ENCODE measurements at places on chromosomes 13 and 19. TPM values are rescaled to one million over a fixed set of nuclear protein-coding genes. Genes with fewer than 3 reads are reported as not detected.

DNA sequence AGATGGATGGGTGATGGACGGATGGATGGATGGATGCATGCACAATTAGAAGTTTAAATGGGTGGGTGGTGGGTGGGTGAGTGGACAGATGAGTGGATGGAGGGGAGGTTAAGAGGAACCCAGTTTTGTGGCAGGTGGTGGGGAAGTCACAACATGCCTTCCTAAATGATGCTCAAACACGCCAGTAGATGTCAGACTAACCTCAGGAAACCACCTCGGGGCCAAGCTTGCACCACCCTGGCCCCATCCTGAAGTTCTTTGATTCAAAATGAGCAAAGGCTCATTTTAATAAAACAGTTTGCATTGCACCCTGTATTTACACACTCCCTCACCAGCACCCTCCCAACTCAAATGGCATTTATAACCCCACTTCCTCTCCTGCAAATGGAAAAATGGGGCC lies 91.4 kb upstream of the CACNA1A start:
- peak; percentile 79 for DNase-seq

- DNase-seq, result peak; percentile 54
These were observed 8.3 kb upstream of the SHISA7 start for GRCh38 chr19:55451163-55451964.

DNA sequence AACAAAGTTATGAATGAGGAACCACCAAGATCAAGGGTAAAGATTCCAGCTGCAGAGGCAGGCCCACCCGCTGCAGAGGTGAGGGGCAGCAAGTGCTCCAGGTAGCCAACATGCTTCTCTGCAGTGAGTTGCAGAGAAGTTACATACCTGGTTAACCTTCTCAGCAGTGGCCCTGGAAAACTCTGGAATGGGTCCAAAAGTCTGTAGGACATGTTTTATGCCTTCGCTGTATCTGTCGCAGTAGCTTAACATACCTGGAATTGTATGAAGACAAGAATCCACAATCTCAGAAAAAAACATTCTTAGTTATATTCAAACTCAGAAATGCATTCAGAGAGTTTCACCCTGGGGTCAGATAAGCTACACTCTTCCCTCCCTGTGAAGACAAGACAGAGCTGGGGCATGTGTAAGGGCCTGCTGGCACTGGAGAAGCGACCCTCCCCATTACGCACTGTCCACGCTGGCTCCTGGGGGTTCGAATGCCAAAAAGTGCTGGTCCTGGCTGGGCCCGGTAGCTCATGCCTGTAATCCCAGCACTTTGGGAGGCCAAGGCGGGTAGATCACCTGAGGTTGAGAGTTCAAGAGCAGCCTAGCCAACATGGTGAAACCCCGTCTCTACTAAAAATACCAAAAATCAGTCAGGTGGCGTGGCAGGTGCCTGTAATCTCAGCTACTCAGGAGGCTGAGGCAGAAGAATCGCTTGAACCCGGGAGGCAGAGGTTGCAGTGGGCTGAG lies 121.0 kb downstream of the CRYL1 start:
- no peak for DNase-seq

Gene ZNF554
- total RNA-seq, result 10.1 TPM

Gene GAPDHS
- not detected for total RNA-seq

All from neural progenitor cell (in vitro differentiated cells).